ENCODE measurements at places on chromosomes 5 and 9. TPM values are rescaled to one million over a fixed set of nuclear protein-coding genes. Genes with fewer than 3 reads are reported as not detected.

IL5 gene
- total RNA-seq = not detected

ADAMTS13 gene
- 7.3 TPM for total RNA-seq

UGT3A1 gene
- not detected for total RNA-seq

DNA sequence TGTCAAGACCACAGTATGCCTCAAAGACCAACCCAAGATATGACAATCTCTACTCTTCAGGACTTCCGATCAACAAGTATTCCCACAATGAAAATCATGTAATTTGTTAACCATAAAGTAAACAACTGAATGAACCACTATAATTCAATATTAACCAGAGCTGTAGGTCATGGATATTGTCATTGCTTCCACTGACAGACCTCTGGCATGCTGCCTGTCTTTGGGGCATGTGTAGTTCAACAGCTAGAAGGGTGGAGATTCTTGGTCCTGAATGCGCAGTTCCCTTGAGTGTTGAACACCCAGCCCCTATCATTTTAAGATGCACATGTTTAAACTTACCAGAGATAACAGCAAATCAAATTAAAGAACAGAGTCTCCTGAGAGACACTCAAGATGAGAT is 283.0 kb downstream of the CEMIP2 start:
- no peak for DNase-seq

DNA sequence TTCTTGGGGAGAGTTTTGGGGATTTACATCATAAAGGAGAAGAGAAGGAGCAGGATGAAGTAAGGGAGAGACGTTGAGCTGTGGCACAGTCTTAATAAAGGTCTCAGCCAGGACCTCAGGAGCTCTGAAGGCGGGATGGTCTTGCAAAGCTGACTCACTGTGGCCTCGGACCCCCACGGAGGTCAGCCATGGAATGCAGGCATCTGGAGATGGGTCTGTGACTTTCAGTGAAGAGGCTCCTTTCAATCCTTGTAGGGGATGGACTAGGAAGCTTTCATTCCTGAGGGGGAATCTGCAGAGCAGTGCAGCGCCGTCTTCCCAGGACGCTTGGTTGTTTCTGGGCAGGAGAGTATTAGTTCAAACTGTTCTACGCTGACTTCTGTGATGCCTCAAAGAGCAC is 65.7 kb upstream of the BASP1 start:
- DNase-seq = peak; percentile 36

DNA sequence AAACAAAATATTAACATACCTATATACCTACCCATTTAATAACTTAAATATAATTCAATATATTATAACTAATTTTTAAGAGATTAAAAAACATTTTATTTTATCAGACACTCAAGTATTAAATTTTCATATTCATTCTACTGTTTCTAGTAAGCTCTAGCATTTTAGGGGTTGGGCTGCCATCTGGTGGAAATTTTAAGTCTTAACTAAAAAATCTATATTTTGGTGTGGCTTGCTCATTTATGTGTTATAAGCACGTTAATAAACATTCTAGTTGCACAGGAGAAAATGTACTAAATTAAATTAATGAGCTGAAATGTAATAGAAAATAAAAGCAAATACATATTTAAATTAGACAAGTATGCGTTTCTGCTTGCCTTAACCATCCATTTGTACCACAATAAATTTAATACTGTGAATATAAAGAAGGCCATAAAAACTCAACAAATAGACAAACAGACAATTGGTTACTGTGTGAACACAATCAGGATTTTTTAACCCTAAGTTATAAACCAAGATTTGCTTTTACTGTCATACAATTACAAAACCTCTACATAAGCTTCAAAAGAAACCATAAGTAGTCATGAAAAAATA is 1728.3 kb upstream of the CDH9 start:
- peak; percentile 7 for DNase-seq

GADD45G gene
- 3.5 TPM for total RNA-seq

DNA sequence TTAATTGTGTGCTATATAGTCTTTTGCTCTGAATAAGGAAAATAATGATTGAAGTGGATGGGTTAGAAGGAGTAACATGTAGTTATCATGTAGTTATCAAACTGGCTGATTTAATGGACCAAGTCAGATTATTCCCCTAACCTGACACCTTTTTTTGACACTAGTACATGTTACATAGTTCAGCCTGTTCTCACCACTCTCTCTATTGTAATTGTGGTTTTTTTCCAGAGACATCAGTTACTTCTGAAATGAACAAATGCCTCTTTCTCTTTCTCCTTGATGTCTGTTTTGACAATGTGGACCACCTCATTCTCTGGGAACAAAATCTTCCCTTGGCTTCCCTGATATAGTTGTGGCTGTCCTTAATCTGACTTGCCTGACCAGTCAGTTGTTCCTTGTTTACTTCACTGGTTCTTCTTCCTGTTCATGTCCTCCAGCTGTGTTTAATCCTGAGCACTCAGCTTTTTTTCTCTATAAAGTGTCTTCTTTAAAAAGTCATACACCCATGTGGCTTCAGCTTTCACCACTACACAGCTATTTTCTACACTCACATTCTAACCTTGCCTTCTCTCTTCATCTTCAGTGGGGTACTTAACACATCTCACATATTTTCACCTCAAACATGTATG is 243.4 kb downstream of the ARRDC3 start:
- DNase-seq = no peak

CDH18 gene
- not detected for total RNA-seq

GRCh38 chr9:38315085-38315595 is 77.4 kb upstream of the ALDH1B1 start:
- no peak for DNase-seq

SPINK4 gene
- not detected for total RNA-seq

GRCh38 chr9:99953861-99954507 is 47.5 kb downstream of the STX17 start:
- no peak for DNase-seq

- DNase-seq = no peak
These were observed 626.4 kb upstream of the SEMA6A start for GRCh38 chr5:117201001-117201400.

DNA sequence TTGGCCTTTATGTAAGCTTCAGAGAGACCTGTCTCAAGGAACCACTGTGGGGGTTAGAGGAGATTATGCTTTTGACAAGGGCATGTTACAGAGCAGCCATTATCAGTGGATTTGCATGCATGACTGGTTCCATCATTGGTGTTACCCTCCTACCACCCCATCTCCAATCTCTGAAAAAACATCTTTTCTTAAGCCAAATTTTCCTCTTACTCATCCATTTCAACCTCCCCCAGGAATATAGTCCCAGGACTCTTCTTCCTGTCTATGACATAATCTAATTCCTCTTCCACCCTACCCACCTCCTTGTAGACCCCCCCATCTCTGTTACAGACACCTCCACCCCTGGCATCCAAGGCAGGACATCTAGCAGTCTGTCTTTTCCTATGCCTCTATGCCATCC is 33.1 kb upstream of the ADRB2 start:
- DNase-seq = no peak

GFI1B gene
- total RNA-seq = not detected

DYNC2I2 gene
- 20.6 TPM for total RNA-seq

GRCh38 chr9:81069038-81069795 is 620.1 kb downstream of the TLE1 start:
- no peak for DNase-seq

DNA sequence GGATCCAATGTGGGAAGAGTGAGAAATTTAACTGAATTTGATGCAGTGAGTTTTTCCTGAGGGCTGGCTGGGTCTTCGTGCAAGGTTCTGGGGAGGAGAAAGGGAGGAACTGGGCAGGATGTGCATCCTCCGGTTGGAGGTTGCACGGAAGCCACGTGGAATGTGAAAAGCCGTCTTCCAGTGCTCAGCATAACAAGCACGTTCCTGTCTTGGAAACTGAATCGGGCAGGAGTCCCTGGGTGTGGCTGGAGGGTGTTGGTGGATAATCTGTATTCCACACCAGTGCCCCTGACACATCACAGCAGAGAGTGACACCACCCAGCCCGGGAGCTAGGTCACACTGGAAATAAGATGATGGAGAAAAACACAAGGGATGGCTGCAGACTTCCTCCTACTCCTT is 154.3 kb downstream of the C5orf15 start:
- no peak for DNase-seq

GRCh38 chr5:142659405-142659804 is 26.5 kb downstream of the FGF1 start:
- no peak for DNase-seq

GRXCR2 gene
- total RNA-seq = not detected

GRCh38 chr5:176161431-176161830 is 76.8 kb upstream of the SIMC1 start:
- DNase-seq = peak; percentile 47

MUSK gene
- total RNA-seq = not detected

SPATA31D4 gene
- total RNA-seq = not detected

DNA sequence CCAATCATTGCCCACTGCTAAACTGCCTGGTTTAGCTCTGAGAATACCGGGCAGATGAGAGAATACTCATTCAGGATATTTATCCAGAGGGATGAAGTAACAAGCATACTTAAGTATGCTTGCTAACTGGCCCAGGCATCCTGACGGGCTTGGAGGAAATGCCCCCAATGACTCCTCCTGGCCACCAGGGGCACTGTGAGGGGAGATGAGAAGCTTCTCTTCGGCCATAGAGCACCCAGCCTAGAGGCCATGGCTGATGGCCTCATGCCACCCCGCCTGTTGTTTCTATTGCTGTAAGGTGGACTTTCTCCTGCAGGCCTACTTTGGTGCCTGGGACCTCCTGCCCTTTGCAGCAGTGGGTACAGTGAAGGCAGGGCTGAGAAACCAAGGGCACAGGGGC is 134.5 kb upstream of the FSTL4 start:
- DNase-seq = no peak

- peak; percentile 96 for DNase-seq
These were observed 165.8 kb upstream of the NR3C1 start for GRCh38 chr5:143569213-143569701.

FOXB2 gene
- not detected for total RNA-seq

FGF18 gene
- total RNA-seq = 0.89 TPM

WWC1 gene
- total RNA-seq = 48.6 TPM

DNA sequence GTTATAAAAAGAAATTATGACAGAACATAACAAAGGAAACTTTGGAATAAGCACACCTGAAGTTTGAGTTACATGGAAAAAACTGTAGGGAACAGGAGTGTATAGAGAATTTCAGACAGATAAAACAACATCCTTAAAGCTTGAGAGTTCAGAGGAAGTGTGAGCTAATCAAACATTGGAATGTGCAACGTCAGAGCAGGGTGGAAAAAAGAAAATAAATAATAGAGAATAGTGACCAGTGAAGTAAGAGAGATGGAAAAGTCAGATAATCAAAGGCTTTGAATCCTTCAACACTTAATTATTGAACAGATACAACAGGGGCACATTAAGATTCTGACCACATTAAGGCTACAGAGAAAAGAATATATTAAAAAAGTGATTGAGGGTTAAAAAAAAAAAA is 128.5 kb upstream of the CDH10 start:
- DNase-seq = peak; percentile 67

DNA sequence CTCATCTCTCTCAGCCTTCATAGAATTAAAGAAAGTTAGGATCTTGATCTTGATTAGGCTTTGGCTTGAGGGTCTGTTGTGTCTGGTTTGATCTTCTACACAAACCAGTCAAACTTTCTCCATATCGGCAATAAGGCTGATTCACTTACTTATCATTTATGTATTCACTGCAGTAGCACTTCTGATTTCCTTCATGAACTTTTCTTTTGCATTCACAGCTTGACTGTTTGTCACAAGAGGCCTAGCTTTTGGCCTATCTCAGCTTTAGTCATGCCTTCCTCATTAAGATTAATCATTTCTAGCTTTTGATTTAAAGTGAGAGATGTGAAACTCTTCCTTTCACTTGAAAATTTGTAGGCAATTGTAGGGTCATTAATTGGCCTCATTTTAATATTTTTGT is 62.8 kb downstream of the SH3RF2 start:
- DNase-seq = no peak

KCNV2 gene
- not detected for total RNA-seq

DNA sequence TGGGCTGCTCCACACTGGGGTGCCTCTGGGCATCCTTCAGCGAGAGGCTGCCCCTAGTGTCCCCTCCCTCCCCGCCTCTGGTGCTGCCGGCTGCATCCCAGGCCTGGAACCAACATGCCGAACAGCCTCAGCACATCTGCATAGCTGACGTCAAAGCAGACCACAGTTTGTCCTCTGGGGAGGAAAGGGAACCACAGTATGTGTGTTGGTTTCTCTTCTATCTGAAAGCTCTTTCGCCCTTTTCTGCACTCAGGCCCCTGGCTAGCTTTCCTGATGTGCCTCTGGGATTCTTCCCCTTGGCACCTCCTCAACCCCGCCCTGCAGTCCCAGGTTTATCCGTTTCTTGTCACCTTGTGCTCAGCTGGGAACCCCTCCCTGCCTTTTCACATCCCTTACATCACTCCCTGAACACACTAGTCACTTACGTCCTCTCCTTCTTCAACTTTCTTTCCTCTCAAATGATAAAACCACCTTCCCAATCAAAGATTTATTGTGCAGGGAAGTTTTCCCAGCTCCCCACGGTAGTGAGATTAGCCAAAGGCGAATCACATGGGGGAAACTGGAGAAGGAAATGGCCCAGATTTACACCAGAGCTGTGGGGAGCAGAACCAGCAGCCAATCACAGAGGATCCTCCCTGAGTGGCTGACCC is 35.5 kb upstream of the B4GALT1 start:
- peak; percentile 55 for DNase-seq

ENTREP1 gene
- 2.0 TPM for total RNA-seq

RNF183 gene
- total RNA-seq = not detected

LCN10 gene
- total RNA-seq = not detected

DNA sequence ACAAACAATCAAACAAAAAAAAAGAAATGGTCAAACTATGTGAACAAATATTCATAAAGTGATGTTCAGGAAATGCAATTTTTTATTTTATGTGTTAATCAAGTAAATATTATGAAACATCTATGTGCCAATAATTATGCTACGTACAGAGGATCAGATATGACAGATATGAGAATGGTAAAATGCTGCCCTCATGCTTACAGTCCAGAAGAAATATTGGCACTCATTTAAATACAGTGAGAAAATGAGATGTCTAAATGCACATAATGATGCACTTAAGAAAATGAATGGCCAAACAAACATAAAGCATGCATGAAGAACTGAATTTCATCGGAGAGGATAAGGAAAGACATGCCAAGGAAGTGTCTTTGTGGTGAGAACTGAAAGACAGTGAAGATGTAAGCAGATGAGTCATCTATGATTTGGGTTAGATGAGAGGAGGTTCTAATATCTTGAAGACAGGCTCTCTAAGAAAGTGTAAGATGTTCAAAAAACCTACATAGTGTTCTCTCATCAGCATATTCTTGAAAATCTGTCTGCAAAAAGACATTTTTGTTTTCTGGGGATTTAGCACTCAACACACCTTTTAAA is 1231.1 kb upstream of the ACO1 start:
- no peak for DNase-seq

GRCh38 chr5:128546658-128547281 is 8.7 kb upstream of the FBN2 start:
- no peak for DNase-seq

MARCOL gene
- not detected for total RNA-seq

DNA sequence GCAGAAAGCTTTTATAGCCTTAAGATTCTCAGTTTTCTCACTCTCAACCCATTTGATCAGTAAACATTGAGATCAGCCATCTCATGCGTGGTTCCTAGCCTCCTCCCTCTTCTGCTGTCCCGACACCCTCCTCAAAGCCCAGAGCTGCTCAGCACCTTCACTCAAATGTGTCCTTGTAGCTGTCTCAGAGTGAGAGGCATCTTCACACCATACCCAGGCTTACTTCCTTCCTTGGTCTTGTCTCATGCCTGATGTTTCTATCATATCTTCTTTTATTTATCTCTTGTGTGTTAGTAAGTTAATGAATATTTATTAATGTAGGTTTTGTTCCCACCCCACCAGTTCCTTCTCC is 72.4 kb upstream of the SNX2 start:
- no peak for DNase-seq

C7 gene
- not detected for total RNA-seq

GFPT2 gene
- 14.6 TPM for total RNA-seq

All from astrocyte (in vitro differentiated cells and primary cell).